ENCODE measurements at places on chromosomes 7 and 10.

DNA sequence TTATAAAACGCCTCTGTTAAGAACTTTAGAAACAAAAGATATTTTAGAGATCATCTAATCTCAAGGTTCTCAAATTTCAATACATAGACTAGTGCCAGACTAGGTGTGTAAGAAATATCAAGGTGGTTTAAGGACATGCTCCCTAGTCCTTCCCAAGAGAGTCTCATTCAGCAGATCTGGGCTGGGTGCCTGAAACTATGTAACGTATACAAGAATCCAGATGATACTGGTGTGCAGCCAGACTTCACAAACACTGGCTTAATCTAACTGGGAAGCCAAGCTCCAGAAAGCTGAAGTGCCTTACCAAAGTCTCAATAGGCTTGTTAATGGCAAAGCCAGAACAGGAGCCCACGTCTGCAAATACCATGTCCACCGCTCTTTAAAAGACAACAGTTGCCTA, 105.0 kb upstream of the AMPH start:
- DNase-seq: no peak

GRCh38 chr10:49119746-49120145, 4.4 kb upstream of the VSTM4 start:
- no peak for DNase-seq

DNA sequence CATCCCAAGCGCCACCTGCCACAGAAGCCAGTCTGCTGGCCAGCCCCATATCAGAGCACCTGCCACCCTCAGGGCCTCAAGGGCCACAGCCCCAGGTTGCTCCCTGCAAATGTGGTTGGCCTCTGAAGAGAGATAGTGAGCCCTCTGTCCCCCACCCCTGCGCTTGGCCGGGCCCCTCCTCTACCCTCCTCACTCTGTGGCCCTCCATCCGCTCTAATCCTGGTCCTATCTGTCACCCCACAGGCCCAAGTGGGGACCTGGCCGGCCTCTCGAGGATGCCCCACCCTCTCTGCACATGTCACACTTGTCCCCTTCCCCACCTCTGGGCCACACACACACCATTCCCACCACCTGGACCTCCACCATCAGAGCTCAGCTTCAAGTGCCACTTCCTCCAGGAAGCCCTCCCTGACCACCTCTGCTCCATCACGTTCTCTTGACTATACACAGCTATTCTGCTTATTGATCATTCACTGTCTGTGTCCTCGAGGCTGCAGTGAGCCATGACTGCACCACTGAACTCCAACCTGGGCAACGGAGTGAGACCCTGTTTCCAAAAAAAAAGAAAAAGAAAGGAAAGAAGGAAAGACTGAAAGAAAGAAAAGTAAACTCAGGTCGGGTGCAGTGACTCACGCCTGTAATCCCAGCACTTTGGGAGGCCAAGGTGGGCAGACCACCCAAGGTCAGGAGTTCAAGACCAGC, 42.4 kb downstream of the TNRC18 start:
- no peak for DNase-seq

DNA sequence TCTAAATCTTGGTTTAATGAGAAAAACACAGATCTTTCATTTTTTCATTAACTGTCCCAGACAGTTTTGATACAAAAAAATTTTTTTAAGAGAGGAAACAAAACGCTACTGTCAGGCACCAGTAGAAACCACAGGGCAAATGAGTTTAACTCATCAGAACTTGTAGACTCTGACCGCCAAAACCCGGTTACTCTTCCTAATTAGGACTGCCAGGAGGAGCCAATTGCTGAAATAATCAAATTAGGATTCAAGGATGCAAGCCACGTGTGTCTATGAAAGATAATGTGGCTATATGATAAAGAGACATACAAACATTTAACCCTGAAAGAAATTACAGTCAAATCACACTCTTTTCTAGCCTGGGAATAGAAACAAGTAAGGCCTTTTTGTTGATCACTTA, 154.4 kb downstream of the DGKI start:
- no peak for DNase-seq

- DNase-seq: no peak
Measured at GRCh38 chr7:67413670-67414069, 417.0 kb downstream of the TYW1 start.

DNA sequence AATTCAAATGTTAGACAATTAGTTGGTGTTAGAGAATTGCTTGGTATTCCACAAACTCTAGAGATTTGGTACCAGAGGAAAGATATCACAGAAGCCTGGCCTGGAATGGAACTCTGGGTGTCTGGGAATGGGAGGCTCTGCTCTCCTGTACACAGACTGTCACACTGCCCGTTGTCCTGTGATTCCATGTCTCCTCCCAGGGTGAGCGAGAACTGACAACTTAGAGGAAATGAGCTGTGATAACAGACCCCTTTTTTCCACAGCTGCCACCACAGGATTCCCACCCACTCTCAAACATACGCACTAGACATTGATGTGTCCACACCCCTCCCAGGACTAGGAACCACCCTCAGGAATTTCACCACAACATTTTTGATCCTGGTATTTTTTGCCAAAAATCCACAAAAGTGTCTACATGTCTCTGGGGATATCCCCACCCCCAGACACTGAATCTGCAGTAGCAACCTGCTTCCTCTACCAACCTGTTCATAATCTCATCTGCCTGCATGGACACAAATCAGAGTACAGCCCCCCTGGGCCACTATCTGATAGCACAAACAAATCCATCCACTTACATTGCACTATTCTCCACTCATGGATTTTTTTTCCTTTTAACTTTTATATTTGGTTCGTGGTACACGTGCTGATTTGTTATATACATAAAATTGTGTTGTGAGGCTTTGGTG, 4.7 kb downstream of the ZNF273 start:
- DNase-seq: no peak

GRCh38 chr7:33109005-33109757, at the start of gene RP9:
Gene RP9, minus strand, starts transcription at chr7:33109404. Its CDS starts 32 bp downstream, at chr7:33109372.
- DNase-seq: peak; percentile 73

DNA sequence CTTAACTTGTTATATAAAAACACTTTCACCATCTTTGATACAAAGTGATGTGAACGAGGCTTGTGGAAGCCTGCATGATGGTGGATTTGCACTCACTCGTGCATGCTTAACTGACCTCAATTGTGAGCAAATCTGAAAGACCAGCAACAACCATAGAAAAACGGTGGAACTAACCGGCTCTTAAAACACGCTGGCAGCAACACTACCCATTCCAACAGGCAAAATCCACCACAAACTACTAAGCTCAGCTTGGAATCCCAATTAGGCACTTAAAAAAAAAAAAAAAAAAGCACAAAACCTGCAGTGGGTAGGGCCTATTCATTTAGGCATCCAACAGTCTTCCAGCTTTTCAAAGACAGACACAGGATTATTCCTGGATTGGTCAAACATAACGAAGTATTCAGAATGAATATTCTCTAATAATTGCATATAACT, 1.8 kb downstream of the GDI2 start:
- DNase-seq: no peak

DNA sequence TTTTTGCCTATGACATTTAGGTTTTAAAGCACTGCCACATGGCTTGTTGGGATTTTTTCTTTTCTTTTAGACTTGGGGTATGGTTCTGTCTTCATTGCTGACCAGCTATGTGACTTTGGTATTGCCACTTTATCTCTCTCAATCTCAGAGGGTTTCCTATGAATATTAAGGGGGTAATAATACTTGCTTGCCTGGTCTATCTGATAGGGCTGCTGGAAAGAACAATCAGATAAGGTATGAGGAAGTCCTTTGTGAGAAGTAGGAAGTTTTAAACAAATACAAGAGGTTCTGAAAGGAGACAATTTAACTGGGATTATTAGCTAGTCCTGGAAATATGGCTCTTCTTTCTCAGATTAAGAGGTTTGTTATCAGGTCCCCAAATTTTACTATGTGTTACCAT, 80.8 kb downstream of the ZNF92 start:
- no peak for DNase-seq

- DNase-seq: no peak
Measured at GRCh38 chr7:129098409-129099084, 43.6 kb upstream of the TNPO3 start.

- DNase-seq: no peak
Measured at GRCh38 chr10:70528741-70529362, 50.3 kb downstream of the PALD1 start.

- no peak for DNase-seq
Measured at GRCh38 chr7:138625849-138626230, 75.3 kb downstream of the SVOPL start.

- no peak for DNase-seq
Measured at GRCh38 chr7:7569081-7569527, 2.4 kb downstream of the MIOS start.

GRCh38 chr7:157457355-157458253, 120.8 kb downstream of the DNAJB6 start:
- no peak for DNase-seq

DNA sequence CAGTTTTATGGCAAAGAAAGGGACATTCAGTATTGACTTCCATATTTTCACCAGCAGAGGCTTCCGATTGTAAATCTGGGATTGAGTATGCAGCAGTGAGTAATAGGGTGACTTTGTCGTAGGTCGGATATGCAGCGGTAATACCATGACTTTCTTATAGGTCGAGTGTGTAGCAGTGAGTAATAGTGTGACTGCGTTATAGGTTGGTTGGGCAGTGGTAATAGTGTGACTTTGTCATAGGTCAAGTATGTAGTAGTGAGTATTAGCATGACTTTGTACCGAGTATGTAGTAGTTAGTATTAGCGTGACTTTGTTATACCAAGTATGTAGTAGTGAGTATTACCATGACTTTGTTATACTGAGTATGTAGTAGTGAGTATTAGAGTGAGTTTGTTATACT, 268.2 kb upstream of the ADARB2 start:
- DNase-seq: no peak

DNA sequence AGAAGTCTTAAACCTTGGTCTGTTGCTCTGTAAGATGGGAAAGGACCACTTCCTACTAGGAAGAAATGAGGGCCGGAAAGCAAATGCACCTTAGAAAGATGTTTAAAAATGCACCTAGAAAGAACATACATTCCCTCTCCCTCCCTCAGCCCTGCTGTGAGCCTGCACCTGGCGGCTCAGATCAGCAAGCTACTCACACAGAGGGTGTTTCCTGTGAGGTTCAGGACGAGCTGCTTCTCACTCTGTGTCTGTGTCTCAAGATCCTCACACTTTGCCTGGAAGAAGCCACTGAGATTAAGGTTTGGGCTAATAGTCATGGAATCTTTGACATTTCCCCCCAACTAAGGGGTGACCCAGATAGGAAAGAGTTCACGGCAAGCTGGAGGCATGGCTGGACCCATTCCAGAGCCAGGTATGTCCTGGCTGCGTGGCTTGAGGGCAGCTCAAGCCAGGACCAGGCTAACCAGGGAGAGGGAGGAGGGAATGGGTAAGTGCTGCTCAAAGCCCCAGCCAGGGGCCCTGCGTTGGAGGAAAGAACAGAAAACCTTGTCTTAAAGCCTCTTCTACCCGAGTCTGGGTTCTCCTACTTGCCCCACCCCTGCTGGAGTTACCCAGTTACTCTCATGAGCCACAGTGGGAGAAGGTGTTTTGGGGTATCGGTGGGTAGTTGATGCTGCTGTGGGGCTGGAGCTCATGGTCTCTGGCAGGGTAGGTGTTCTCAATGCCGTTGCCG, 47.5 kb downstream of the PODXL start:
- no peak for DNase-seq

- DNase-seq: no peak
Measured at GRCh38 chr7:40311307-40311706, 176.5 kb downstream of the SUGCT start.

DNA sequence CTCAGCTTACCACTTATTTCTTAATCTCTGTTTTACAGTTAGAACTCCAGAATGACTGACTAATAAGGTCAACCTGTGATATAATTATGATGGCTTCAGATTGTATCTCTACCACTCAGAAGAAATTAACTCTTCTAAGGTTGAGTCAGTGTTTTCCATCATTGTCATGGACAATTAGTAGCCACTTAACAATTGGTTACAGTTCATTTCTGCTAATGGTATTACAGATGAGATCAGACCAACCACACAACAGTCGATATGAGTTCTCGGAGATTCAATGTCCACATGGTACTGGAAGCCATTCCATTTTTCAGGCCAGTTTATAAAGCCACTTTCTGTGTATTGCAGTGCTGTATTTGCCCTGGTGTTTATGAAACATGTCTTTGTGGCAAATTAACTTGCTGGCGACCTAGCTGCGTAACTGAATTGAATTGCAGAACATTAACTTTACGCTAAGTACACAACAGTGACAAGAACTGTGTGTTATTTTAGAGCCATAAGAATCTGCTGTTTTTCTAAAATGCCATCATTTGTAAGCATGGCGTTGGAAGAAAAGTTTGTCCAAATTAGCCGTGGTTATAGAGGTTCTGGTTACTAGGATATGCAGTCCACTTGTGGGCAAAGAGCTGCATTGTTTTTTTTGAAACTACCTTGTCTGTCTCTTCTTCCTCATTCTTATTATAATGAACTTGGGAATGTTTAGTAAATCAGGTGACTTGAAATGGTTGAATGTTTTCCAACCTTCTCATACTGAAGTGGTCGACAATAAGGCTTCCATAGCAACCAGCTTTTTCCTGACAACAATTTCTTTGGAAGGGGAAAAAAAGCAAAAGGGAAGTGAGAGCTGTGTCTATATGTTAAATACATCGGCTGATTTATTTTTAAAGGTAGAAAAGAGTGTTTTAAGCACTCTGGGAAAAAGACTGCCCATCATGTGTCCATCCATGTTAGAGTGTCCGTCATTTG, 76.4 kb downstream of the CELF2 start:
- no peak for DNase-seq

DNA sequence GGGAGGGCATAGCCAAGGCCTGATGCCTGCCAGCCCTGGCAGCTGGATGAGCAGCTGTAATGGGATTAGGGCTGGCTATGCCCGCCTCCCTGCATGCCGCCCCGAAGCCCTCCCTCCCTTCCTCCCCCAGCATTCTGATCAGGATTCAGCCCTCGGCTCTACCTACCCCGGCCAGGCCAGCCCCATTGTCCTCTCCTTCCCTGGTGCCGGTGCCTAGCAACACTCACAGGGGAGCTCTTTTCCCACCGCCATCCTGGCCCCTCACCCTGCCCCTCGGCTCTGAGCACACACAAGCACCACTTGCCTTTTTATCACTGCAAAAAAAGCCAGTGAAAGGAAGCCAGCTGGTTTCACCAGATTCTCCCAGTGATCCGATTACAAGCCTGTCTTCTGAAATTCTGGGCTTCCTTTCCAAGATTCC, 9.0 kb upstream of the ADCYAP1R1 start:
- DNase-seq: no peak

- no peak for DNase-seq
Measured at GRCh38 chr7:117810642-117811512, 62.4 kb downstream of the CTTNBP2 start.

DNA sequence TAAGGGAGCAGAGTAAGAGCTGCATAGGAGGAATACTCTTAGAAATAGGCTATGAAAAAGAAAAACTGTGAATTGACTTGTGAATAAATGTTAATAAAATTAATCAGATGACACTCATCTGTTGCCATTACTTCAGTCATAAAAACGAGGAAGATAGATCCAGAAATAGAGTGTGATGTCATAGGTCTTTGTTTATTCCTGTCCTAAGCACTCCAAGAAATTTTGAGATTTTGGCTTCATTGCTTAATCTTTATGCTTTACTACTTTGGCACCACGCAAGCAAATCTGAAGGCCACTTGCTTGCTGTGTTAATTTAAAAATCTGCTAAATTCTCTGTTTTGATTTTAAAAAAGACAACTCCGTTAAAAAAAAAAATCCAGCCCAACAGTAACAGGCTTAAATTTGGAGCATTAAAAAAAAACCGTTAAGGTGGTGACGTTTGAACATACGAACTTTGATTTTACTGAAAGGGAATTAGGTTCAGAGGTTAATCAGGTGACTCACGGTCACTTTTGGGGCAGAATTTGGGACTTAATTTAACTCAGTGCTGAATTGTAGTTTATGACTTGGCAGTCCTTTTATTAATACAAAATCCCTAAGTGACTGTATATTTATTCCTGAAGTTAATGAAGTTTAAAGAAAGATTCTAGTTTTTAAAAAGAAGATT, 3.4 kb downstream of the IFRD1 start:
- no peak for DNase-seq
